Muscle of leg (tissue), 16 donors: ENCODE measurements at places on chromosomes 12 and 14. TPM values are rescaled to one million over a fixed set of nuclear protein-coding genes. Genes with fewer than 3 reads are reported as not detected.

GRCh38 chr12:52616680-52617402, 1.5 kb downstream of the KRT73 start:
- H3K4me3 ChIP-seq, result no peak overlapping the region
- no peak overlapping the region for H3K27ac ChIP-seq
- H3K36me3 ChIP-seq, result no peaks in the 10 kb centered on the region
- H3K27me3 ChIP-seq, result peaks cover 13% of the 10 kb centered on the region
- H3K4me1 ChIP-seq, result no peaks in the 10 kb centered on the region

- H3K27ac ChIP-seq, result no peak overlapping the region
- no peak overlapping the region for H3K4me3 ChIP-seq
- H3K27me3 ChIP-seq, result no peaks in the 10 kb centered on the region
- H3K36me3 ChIP-seq, result no peaks in the 10 kb centered on the region
- H3K4me1 ChIP-seq, result no peaks in the 10 kb centered on the region
Measured at GRCh38 chr12:91722072-91722471, 423.6 kb downstream of the BTG1 start.

AMN1 gene
- polyA plus RNA-seq, result 9.3 TPM

SELPLG gene
- polyA plus RNA-seq, result 3.6 TPM
